Hematopoietic multipotent progenitor cell treated with erythropoietin and hydrocortisone succinate and interleukin-3 and kit ligand, for 4 days (in vitro differentiated cells): ENCODE measurements at places on chromosomes 6 and 20.

- DNase-seq, result no peak
Measured at GRCh38 chr6:288866-289265, 3.4 kb upstream of the DUSP22 start.

- DNase-seq, result peak; percentile 73
Measured at GRCh38 chr6:8881663-8882062, 446.3 kb upstream of the SLC35B3 start.

DNA sequence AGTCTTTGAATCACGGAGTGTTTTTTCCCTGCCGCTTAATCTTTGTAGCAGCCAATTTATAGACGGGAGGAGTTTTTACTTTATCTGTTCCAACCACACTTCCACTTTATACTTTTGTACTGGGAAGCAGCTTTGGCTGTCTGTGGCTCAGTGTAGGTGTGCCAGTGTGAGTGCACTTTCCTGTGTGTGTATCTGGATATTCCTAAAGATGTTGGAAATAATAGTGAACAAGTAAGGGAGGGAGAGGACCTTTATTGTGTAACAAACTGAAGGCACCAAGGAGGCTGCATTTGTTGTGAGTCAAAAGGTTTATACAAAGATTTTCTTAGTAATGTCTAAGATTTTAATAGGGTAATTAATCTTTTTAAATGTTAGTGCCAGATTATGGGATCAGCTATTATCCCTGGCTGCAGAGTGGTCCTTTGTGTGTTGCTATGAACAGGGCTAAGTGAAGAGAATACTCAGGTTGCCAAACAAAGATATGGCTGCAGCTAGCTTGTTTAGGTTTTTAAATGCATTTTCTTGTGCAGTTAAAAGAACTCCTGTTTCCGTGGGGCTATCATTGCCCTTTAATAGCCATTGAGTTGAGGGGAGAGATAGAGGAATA lies 226.3 kb downstream of the RNF144B start:
- DNase-seq, result peak; percentile 21

DNA sequence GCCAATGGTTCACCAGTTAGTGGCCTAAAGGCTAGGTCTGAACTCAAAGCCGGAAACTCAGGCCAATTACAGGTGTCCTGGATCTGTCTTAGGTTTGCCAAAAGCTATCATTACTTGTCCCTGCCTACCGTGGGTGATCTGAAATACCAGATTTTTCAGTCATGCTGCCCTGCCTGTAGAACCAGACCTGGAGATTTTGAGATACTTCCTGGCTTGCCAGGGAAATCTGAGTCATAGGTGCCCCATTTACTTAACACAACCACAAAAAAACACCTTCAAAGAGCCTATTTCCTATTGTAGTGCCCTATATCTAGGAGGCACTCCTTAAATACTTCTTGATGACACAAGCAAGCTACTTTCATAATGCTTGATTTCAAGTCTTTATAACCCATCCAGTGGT lies 13.9 kb upstream of the RANBP9 start:
- no peak for DNase-seq
